Right lobe of liver (tissue), 6 donors: ENCODE measurements at places on chromosomes 6 and 20. TPM values are rescaled to one million over a fixed set of nuclear protein-coding genes. Genes with fewer than 3 reads are reported as not detected.

GRCh38 chr6:115896538-115897129, 164.1 kb downstream of the FRK start:
- DNase-seq = no peak

GRCh38 chr20:44969300-44969894, 3.1 kb downstream of the STK4 start:
- DNase-seq = no peak

GRCh38 chr6:2843138-2843740, 1.6 kb upstream of the SERPINB1 start:
- DNase-seq = no peak

- no peak for DNase-seq
These were observed 357.0 kb downstream of the LAMA2 start for GRCh38 chr6:129239825-129240491.

The HRH3 gene
- total RNA-seq = not detected
